Midbrain (tissue), 1 donor: ENCODE measurements at places on chromosomes 16 and 17.
A peak's percentile ranks its signal among the peaks of the same experiment; 100 is the strongest.

DNA sequence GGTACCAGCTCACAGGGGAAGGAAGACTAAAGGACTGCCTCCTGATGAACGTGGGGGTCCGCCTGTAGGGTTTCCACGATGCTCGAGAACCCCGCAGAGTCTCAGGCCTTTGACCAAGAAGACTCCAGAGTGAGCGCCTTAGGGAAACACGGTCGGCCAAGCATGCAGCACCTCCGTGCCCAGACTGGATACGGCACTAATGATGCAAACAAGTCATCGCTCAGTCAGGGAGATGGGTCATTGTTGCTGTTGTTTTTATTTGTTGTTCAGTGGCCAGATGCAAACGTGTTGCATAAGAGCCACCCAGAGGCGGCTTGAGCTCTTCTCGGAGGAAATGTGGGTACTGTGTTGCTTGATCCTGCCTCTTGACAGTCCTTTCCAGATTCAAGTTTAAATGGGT, 19.3 kb upstream of the RBFOX3 start:
- no peak for DNase-seq

- DNase-seq: no peak
These were observed 2.4 kb upstream of the TACO1 start for GRCh38 chr17:63598281-63598680.

DNA sequence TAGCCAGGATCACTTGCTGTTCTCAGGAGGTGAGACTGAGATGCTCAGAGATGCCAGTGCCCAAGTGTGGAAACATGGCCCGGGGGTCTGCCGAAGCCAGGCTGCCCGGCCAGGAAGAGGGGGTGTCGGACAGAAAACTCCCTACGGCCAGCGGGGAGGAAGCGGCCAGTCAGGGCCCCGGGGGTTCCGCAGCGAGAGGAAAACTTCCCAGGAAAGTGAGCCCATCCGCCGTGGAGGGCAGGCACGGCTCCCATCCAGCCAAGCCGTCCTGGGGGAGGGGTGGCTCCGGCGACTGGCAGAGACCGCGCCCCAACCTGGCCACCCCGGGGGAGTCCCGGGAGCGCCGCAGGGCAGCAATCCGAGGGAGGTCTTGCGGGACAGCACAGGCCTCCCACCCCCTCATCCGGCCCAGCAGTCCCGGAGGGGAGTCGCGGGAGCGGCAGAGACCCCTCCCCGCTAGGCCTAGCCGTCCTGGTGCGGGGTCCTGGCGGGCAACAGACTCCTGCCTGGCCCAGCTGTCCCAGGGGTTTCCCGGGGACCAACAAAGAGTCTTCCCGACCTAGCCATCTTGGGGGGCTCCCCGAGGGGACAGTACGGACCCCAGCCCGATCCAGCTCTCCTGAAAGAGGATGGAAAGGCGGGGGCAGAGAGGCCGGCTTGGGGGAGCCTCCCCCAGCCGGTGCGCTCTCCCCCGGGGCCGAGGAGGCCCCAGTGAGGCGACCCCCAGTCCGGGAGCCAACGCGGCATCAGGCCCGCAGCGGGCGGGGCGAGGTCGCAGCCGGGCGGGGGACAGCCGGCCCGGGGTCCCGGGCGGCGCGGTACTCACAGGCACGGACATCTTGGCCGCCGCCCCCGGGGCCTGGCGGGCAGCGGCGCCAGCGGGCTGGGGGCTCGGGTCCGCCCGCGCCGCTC, 13.8 kb upstream of the BCAR1 start:
- DNase-seq: no peak

DNA sequence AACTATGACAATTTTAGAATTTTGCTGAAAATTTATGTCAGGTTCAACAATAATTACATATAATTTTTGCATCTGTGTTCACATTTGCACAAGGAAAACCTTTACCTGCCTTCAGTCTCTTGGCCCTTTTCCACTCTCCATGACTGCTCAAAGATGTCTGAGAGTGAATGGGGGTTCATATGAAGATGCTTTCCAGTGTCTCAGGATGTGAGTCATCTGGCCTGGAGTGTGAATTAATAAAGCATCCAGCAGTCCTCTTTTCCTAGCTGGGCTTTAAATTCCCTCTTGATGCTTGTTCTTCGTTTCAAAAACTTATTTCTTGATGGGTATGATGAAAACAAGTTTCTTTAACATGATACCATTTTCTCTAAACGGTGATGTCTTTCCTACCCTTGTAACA, 99.9 kb downstream of the CDK5R1 start:
- DNase-seq: no peak

DNA sequence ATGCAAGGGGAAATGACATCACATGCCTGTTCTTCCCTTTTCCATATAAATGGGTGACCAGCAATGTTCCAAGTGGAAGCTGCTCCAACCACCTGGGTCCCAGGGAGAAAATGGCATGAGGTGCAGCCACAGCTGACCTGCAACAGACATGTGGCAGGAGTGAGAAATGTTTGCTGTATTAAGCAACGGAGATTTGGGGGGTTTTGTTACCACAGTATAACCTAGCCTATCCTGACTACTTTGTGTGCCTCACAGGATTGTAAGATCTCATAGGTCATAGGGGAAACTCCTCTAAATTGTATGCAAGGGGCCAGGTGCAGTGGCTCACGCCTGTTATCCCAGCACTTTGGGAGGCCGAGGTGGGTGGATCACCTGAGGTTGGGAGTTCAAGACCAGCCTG, 12.0 kb downstream of the CDIPT start:
- no peak for DNase-seq

DNA sequence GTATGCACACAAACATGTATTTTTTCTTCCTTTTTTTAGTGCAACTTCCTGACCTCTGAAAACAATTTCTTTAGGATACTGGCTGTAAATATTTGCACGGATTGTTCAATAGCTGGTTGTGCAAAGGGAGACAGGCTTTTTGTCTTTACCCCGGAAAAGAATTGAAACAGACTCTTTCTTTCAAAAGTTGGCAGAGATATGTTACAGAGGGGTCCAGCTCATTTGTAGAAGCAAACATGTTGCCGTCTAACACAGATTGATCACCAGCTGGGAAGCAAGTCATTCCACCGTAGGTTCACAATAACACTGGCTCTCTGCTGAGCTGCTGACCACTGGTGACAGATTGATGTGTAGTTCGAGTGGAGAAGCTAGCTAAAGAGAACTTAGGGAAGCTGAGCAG, 130.9 kb downstream of the STX8 start:
- no peak for DNase-seq

DNA sequence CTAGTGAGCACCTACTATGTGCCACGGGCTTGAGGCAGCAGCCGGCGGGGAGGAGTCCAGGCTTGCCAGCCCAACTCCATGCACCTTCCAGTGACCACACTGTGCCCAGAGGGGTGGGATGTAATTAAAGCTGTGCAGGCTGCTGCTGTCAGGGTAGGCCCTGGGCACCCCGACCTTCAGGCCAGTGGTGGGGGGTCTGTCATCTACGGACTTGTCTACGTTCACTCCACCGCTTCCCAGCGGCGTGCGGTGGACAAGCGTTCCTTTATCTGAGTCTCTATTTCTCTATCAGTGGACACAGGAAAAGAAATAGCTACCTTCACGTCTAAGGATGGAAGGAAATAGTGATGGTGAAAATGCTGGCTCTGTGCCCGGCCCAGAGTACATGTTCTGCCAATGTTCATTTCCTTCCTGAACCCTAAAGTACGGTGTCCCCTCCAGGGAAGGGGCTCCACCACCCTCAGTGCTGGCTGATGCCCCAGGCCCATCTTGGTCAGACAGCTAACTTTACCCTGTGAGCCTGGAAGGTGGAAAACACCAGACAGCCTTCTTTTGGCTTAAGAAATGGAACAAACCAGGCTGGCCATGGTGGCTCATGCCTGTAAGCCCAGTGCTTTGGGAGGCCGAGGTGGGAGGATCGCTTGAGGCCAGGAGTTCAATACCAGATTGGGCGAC, 135.2 kb downstream of the SDK2 start:
- no peak for DNase-seq

DNA sequence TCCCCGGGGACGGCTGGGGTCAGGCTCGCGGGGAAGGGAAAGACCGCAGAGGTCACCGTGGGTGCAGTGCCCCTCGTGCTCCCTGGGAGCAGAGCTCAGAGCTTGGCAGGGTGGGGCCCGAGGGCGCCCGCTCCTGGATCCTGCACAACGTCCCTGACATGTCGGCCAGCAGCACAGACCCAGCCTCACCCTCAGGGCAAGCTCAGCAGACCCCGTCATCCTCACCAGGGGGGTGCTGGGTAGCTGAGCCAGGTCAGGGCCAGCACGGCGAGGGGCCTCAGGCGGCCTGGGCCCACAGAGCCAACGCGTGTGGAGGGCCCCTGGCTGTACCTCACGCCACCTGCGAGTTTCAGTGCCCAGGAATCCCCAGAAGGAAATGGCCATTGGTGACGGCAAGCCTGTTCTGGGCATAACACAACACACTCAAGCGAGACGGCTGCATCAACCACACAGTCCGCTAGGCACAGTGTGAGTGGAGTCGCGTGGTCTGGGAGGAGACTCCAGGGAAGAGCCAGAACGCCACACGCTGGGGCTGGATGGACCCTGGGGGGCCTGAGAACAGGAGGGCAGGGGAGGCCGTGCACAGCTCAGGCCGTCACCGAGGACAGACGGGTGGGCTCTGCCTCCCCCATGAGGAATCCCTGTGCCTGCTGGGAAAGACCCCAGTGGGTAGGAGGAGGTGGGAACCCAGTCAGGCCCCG, 60.3 kb downstream of the ZNF778 start:
- no peak for DNase-seq

DNA sequence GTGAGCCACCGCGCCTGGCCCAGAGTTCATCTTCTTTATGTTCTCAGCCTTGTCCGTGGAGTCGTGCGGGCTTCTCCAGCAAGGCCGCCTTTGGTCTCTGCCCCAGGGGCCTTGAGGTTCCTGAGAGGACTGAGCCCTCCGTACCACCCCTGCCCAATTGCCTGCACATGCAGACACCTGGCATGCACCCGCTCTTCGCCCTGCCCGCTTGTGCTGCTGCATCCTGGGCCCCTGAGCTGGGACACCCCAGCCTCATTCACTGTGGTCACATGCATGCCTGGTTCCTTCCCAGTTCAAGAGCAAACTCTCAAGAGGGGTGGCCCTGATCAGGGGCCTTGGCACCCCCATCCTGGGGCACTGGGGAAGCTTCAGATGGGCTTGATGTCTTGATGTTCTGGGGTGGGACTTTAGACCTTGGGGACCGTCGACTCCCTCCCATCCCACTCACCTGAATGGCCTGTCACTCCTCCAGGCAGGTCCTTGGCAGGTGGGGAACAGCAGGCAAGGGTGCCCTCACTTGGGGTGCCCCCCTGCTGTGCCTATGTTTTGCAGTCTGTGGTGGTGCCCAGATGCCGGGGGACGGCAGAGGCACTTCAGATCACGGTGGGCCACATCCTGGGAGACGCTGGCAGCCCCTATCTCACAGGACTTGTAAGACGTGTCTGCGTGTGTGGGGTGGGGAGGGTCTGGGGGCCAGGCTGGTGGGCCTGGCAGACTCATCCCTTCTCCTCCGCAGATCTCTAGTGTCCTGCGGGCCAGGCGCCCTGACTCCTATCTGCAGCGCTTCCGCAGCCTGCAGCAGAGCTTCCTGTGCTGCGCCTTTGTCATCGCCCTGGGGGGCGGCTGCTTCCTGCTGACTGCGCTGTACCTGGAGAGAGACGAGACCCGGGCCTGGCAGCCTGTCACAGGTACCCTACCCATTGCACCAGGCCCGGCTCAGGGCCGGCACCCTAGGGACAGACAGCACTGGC, 12.7 kb upstream of the SPNS2 start:
- DNase-seq: no peak

DNA sequence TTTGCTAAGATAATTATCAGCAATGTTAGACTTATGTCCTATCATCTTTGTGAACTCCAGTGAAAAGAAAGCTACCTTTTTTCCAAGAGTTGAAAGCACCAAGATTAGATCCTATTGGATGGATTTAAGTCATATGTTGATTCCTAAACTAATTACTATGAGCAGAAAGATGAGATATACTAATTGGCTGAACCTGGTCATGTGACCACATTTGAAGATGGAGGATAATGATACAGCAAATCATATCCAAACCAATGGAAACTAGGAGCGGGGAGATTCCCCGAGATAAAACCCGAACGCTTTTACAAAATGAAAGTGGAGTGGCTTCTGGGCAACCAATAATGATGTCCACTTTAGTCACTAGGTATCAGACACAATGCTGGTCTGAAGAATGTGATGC, 1060.2 kb upstream of the EEF2KMT start:
- no peak for DNase-seq

- no peak for DNase-seq
These were observed 4.1 kb downstream of the MAP3K14 start for GRCh38 chr17:45312477-45313420.

DNA sequence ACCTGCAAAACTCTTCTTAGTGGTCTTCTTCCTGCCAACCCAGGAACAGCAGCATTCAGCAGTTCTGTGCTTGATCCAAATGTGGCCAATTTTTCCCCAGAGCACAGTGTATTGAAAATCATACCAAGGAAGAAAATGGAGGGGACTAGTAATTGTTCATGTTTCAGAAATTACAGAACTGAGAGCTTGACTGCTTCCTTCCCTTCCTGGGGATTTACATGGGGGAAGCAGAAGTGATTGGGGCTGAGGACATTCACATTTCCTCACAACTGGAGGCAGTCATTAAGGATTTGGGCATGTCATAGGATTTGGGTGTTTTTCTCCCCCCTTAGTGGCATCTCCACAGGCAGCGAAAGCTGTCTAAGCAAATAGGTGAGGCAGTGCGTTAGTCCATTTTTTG, 19.7 kb downstream of the CIITA start:
- DNase-seq: no peak

GRCh38 chr17:21027031-21027430, 15.8 kb downstream of the USP22 start:
- DNase-seq: no peak

DNA sequence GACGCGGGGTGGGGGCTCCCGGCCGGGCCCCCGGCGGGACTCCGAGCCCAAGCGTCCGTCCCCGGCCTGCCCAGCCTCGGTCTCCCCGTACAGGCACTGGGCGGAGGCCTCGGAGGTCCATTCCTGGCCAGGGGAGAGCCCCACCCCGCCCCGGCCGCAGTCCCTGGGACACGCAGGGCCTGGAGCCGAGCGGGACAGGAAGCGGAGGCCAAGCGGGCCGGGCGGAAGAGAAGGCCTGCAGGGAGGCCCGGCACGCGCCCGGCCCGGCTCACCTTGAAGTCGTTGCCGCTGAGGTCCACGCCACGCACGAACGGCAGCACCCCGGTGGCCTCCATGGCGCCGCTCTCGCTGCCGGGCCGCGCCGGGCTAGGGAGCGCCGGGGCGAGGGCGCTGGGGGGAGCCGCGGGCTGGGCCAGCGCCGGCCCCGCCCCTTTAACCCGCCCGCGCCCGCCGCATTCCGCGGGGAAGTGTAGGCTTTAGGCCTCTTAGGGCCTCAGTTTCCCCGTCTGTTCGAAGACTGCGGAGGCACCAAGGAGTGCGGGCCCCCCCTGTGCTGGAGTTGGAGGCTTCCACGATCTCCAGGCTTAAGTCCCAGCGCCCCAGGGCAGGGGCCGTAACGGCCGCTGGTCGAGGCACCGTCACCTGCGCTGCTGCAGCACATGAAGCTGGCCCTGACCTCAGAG, at the start of gene FLII:
FLII (minus strand) TSS at position 383 of the 683 bp plus-strand sequence; CDS start at position 335, 48 bp downstream.
- DNase-seq: peak; percentile 74

- no peak for DNase-seq
These were observed 251.6 kb upstream of the FOXF1 start for GRCh38 chr16:86258713-86259112.

GRCh38 chr17:76510831-76511244, 9.6 kb upstream of the RHBDF2 start:
- no peak for DNase-seq

- DNase-seq: no peak
These were observed 115.1 kb downstream of the PPM1E start for GRCh38 chr17:58870747-58871146.
